HL-60 (cell line): ENCODE measurements at places on chromosomes 3 and 15.

DNA sequence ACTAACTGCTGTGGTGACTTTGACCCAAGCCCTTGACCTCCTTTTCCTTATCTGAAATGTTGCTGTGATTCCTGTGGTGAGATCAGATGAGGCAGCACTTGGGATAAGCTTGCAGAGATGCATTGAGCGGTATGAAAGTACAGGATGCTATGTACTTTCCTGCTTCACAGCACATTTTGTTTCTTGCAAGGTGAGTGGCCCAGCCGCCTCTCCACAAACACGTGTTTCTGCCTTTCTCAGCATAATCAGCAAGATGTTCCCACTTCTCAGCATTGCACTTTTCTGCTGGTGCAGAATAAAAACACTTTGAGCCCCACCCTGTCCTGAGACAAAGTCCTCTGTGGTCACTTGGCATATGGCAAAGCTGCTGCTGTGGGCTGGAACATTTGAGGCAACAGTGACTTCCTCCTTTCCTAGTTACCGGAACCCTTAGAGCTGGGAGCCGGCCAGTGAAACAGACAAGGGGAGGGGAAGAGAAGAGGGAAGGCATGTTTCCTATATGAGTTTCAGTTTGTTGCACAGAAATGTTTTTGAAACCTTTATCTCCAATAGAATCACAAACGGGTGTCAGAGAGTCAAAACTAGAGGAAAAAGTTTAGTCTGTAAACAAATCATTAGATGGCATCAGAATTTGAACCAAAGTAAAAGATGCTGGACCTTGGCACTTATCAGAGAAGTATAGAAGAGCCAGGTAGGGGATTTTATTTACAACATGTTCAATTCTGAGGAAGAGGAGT lies 5.0 kb downstream of the NUDT16 start:
- peak; percentile 87 for DNase-seq

- DNase-seq, result no peak
Measured at GRCh38 chr3:71045917-71046282, 537.6 kb downstream of the FOXP1 start.

GRCh38 chr3:69558912-69559311 lies 173.0 kb upstream of the FRMD4B start:
- DNase-seq, result peak; percentile 48

- no peak for DNase-seq
Measured at GRCh38 chr3:194860725-194861124, 175.0 kb downstream of the FAM43A start.

DNA sequence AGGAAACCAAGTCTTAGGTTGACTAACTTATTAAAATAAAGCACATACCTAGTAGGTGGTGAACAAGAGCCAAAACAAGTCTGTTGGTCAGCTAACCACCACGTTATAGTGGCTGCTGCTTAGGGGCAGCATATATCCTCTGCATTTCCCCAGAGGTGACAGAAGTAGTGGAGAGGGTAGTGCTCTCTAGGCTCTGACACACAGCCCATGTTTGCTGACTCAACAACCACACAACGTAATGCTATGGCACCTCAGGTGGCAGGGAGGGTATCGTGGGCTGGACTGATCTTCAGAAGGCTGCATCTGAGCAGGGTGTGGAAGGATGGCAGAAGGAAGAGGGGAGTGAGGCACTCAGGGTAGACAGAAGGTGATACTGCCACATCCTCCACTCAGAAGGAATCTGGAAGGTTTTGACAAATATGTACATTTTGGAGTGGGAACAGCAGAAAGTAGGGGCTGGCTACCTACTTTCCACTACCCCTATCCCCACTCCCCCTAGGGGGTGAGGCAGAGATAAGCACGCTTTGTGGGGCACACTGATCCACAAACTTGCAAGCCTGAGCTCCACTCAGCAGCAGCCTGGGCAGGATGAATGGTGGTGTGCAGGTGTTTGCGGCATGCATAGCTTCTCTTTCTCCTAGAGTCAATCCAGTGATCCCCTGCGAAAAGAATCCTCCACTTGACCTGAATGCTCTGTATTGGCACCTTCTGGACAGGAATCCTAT lies 178.1 kb downstream of the RORA start:
- DNase-seq, result no peak

DNA sequence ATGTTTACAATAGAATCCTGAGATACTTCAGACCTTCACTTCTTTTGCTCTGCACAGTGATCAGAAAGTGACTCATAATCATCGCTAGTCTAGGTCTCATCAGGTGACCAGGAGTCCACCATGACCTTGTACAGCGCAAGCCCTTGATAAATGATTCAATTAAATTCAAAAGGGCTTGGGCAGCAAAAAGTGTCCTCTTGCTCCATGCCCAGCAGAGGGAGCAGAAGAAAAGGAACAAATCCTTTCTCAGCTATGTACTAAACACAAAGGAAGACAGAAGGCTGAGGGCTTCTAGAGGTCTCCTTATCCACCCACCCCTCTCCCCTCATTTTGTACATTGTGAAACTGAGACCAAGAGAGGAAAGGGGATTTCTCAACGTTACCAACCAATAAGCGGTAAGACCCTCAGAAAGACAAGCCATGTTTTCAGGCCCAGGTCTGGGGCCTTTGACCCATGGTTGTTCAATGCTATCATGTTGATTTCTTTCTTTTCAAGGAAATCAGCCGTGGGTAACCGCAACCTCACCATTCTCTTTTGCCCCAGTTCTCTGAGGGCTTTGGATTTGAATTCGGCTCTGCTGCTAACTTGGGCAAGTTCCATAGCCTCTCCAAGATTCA lies 74.8 kb downstream of the AQP9 start:
- peak; percentile 33 for DNase-seq

DNA sequence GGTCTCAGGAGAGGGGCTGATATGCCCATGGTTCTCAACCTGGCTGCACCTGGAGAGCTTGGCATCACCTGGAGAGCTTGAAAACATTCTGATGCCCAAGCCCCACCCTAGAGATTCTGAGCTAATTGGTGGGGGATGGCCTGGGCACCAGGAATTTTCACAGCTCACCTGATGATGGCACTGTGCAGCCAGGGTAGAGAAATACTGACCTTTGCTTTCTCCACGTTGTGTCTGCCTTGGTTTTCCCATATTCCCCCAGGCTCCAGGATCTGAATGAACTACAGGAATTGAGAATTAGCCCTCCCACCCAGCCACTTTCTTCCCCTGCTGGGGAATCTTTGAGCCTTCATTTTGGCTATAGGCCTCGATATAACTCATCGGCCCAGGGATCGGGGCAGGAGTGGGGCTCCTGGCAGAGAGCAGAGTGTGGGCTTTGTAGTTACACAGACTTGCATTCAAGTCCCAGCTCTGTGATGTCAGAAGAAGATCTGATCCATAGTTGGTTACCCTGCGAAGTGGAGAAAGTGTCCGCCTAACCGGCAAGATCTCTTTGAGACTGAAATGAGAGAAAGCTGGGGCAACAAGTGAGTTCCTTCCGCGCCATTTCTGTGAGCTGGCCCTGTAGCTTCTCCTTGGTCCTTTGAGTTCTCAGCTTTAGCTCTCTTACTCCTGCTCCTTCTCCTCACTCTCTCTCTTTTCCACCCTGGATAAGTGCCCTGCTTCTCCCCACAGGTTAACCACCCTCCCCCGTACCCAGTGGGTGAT lies 33.1 kb upstream of the UBE2Q2 start:
- DNase-seq, result no peak

GRCh38 chr3:13307041-13307440 lies 113.1 kb downstream of the NUP210 start:
- DNase-seq, result no peak

DNA sequence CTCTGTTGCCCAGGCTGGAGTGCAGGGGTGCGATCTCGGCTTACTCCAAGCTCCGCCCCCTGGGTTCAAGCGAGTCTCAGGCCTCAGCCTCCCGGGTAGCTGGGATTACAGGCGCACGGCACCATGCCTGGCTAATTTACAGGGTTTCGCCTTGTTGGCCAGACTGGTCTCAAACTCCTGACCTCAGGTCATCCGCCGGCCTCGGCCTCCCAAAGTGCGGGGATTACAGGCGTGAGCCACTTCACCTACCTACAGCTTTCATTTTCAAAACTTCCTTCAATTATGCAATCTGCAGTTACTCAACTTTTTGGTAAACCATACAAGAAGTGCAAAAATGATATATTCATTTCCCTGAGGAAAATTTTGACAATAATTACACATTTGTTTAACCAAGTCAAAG lies 14.0 kb downstream of the NANOGP8 start:
- DNase-seq, result peak; percentile 1

- DNase-seq, result no peak
Measured at GRCh38 chr3:159892801-159893200, 95.8 kb upstream of the IL12A start.

DNA sequence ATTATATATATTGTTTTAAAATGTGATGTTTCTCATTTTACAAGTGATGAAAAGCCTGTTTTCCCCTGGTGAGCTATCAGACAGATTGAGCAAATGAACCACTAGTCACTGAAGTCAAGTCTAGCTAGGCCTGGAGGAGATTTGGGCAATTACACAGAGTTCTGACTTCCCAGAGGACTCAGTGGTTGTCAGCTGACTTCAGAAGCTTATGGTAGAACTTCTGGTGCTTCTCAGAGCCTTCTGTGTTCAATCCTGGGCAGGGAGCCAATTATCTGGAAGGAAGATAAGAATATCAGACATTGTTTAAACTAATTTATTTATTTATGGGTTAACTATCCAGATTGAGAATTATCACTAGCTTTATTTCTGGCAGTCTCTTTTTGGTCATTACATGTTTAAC lies 37.7 kb upstream of the NAALADL2 start:
- DNase-seq, result no peak

DNA sequence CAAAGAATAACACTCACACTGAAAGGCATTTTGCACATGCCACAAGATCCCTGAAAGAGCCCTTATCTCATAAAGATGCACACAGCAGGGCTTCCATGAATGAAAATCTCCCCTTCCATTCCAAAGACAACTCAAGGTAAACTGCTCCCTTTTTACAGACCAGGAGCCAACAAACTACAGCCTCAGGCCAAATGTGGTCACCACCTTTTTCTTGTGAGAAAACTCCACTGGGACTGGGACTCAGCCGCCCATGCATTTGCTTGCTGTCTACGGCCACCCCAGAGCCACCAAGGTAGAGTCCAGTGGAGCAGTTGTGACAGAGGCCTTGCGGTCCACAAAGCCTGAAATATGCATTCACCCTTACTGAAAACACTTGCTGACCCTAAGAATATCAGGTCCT lies 334.8 kb downstream of the OCA2 start:
- DNase-seq, result no peak

GRCh38 chr3:8482960-8483665 lies 18.5 kb upstream of the LMCD1 start:
- no peak for DNase-seq

DNA sequence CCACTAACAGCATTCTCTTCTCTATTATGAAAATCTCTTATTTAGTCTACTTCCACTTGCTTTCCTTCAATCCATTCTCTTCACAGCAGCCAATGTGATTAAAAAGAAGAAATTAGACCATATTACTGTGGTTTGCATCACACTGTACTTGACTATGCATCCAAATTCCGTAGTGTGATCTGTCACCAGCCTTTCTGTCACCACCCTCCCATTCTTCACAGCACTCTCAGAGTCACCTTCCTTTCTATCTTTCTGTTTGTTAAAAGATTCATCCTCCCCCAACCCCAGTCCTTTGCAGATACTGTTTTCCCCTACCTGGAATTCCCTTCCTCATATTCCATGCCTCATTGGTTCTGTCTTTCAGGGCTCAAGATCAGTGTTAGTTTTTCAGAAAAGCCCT lies 55.0 kb upstream of the ABHD10 start:
- no peak for DNase-seq

DNA sequence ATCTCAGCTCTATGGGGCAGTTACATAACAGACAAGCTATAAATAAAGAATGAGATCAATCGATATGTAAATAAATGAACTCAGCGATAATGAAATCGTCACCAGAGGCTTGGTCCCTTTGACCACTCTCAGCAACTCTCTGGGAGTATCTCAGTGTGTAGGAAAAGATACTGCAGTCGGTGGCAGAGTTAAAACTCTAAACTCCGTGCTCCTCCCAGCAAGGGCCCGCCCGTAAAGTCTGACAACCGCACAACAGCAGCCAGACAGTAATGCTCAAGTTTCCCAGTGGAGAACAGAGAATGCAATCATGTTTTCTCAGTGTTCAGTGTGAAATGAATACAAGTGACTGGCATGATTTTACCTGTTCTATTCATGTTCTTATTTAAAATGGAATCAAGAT lies 28.3 kb upstream of the IGF1R start:
- DNase-seq, result no peak

DNA sequence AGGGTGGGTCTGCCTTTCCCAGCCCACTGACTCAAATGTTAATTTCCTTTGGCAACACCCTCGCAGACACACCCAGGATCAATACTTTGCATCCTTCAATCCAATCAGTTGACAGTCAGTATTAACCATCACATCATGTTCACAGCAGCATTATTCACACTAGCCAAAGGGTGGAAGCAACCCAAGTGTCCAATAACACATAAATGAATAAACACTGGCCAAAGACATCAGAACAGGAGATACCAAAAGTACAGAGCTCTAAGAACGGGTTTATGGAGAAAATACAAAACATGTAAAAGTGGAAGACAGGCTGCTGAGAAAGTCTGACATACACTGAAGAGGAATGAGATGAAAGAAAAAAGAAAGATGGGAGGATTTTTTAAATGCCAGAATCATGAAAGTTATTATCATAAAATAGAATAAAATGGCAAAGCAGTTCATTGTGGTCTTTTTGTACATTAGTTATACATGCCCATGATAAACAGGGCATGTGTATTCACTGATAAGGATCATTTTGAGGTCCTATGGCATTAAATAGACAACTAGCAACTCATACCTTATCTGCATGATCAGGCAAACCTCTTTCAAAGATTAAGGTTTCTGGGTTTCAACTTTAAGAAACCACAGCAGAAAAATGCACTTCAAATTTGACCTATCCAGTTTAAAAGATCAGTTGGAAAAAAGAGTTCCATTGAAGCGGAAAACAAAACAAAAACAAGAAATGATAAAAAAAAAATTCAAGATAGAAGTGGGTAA lies 22.9 kb downstream of the DNAAF4 start:
- no peak for DNase-seq

DNA sequence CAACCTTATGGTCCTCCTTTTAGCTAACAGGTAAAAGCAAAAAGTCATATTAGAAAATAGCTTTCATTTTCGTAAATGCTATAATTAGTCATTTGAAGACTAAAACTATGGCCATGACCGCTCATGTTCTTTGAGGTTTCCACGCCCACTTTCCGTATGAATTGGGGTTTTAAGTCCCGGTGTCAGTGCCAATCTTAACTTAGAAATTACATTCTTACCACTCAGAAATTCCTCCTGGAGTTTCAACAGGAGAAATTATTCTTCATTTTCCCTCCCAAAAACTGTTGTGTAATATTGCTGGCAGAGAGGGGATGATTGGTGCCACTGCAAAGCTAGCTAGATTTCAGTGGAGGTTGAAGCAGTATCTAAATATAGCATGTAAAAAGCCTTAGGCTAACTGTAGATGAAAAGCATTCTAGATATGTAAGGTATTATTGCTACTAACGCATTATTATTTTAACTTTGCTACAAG lies 71.0 kb upstream of the MDFIC2 start:
- DNase-seq, result no peak
